ENCODE measurements at places on chromosomes 11 and 22. TPM values are rescaled to one million over a fixed set of nuclear protein-coding genes. Genes with fewer than 3 reads are reported as not detected.

The PYGM gene
- total RNA-seq = 14.3 TPM

DNA sequence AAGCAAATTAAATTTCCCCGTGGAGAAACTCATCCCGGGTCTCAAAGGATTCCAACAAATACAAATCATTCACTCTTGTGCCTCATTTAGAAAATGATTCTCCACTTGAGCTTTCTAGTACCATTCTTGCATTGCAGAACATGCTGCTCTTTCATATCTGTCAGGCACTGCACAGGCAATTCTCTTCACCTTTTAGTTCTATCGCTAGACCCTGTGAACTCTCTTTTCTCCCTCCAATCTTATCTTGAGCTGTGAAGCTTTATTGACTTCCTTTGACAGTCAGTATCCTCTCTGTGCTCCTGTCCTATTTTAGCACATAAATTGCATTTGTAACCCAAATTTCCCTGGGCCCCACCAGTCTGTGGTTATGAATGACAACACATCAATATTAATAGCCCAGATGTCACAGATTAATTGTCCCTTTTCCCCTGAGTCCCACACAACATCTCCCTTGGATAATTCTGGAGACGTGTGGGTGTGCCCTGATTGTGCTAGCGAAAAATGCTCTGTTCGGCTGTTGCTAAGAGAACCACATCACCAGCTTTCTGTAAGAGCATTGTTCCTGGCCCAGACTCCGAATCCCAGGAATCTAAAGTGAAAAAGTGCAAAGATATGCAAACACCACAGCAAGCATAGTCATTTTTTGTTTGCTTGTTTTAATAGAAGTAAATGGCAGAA, 22.4 kb upstream of the SC5D start:
- no peak for DNase-seq

The EFCAB6 gene
- total RNA-seq = 4.1 TPM

DNA sequence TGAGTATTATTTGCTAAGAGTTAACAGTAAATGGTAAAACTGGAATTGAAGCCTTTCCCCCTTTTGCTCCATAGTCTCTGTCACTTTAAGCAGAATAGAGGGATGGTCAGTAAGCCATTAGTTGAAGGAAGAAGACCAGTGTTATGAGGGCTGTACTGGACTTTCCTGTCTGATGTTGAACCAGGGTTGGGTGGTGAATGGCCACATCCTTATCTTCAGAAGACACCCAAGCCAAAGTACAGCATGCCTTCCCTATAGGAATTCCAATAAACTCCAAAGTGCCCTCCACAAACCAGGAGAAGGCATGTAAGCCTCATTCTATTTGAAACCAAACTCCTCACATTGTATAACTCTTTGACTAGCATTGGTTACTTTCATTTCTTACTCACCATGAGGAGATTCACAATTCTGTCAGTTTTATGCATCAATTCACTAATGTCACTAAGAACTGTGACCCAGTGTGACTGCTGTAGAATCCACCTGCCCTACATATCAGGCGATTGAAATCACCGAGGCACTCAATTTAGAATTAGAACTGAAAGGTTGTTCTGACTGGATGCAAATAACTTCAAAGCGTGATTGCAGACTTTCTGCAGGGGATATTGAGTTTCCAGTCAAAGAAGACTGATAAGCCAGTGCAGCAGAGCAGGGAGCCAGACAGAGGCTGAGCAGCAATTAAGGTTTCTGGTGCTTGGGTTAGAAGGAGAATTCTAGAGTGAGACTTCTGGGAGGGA, 107.1 kb upstream of the DDI1 start:
- no peak for DNase-seq

DNA sequence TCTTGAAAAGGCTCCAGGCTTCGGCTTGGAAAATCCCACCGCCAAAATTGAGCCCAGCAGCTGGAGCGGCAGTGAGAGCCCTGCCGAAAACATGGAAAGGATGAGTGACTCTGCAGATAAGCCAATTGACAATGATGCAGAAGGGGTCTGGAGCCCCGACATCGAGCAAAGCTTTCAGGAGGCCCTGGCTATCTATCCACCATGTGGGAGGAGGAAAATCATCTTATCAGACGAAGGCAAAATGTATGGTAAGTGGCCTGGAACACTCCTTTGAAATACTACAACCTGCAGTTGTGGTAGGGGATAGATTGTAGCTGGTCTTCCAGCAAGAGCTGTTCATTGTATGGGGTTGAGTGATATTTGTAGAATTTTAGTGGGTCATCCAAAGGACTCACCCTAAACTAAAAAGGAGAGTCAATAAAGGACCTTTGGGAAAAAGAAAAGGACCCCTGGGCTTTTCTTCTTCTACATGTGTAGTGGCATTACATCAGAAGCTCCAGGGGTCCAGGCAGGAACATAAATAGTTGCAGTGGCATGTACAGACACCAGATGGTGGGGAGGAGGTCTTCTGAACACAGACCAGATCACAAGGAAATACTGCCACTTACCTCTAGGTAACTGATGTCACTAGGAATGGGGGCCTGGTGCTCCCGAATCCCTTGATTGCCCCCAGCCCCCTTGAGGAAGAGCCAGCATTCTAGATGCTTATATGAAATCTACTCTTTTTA, 90.1 kb downstream of the TEAD1 start:
- DNase-seq = no peak

DNA sequence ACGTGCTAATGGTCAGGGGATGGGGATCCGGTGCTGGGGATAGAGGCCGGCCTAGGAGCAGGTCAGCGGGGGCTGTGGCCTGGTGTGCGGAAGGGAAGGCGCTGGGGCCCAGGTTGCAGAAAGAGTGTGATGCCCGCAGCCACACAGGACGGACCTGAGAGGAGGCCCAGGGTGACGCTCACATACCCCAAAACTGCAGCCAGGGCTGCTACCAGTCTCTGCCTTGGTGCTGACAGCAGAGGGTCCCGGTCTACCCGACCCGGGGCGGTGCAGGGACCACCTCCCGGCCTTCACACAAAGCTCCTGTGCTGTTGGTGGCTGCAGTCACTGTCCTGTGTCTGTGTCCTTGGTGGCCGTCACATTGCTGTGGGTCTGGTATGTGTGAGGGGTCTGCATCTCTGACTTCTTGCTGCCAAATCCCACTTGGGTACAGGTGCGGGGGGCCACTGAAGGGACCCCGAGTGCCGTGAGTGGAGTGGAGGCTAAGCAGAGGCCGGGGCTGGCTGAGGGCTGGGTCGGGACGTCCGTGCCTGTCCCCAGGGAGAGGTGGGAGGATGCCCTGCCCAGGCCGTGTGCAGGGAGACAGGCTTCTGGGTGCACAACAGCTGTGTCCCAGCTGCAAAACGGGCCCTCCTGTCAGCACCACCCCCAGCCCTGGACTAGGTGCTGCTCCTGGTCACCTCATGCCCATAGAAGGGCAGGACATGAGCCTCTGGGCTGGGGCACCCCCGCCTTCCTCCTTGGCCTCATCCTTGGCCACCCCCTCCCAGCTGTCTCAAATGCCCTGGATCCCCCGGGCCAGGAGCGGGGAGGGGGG, 1.5 kb downstream of the LSP1 start:
- no peak for DNase-seq
